ENCODE measurements at places on chromosomes 1 and 21. TPM values are rescaled to one million over a fixed set of nuclear protein-coding genes. Genes with fewer than 3 reads are reported as not detected.

Gene GPR89B
- 19.0 TPM for total RNA-seq

Gene EGLN1
- total RNA-seq: 50.9 TPM

Gene GCSAML
- not detected for total RNA-seq

Gene THEM5
- total RNA-seq: not detected

Gene CATSPERE
- total RNA-seq: 0.99 TPM

Gene KMO
- not detected for total RNA-seq

Gene C1QB
- not detected for total RNA-seq

Gene SEC16B
- total RNA-seq: 1.0 TPM

Gene C4BPA
- total RNA-seq: not detected

Gene CNR2
- total RNA-seq: not detected

Gene TRIM46
- total RNA-seq: 4.0 TPM

Gene SLC19A1
- total RNA-seq: 2.1 TPM

Gene NTNG1
- total RNA-seq: 4.4 TPM

Gene FBXO44
- total RNA-seq: 17.8 TPM

All from fibroblast of lung (primary cell).